ENCODE measurements at places on chromosomes 3 and 15.

GRCh38 chr3:3675801-3676200, 123.4 kb upstream of the LRRN1 start:
- no peak for DNase-seq

DNA sequence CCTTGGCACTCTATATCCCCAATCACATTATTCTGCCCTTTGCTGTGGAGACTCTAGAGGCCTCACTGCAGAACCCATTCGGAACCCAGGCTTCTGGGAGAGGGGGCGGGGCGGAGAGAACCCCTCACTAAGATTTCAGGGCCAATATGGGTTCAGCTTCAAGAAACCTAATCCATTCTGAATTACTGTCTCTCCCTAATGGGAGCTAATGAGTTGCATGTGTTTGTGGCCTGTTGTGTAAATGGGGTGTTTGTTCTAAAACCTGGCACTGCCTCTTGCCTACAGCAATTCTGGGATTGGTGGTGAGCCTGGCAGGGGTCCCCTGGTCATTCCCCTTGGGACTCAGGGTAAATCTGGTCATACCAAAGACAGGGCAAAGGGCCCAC, 605 bp upstream of the RASL12 start:
- DNase-seq, result no peak

DNA sequence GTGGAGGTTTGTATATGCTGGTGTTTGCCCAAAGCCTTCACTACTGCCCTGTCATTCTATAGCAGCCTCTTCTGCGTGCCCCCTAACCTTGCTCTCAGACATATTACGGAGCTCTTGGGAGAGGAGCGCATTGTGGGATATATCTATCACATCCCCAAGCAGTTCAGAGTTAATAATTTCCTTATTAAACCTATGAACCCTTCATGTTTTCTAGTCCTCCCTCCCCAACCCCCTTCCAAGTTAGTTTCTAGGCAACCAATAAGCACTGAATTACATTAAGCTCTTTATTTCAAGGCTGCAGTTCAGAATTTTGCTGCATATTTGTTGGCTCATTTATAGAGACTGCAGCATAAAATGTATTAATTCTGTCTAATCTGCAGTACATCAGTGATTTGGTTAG, 57.3 kb upstream of the GRM7 start:
- no peak for DNase-seq

DNA sequence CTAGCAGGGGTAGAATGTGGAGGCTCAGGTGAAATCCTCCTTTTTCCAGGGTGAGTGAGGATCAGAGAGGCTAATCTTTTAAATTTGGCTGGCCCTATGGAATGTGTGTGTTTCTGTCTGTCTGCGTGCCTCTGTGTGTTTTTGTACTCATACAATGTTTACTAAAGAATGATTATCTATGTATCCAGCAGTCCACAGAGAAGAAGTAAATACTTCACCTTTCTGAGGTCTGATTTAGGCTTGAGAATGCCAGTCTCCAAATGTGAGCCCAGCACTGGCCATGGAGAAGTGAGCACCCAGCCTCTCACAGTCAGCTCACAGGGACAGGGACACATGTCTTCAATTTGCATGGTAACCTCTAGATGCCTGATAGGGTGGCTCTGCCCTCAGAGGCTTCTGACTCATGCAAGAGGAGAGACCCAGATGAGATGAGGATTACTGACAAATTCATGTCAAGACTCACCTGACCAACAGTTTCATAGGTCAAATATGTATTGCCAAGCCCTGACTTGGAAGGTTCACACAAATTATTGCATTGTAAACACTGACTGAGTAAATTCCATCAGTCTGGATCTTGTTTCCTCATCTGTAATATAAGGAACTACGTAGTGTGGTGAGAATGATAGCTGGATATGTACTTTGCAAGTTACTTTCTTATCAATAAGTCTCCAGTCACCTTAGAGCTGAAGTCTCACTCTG, 31.0 kb downstream of the ENTPD3 start:
- DNase-seq, result no peak

DNA sequence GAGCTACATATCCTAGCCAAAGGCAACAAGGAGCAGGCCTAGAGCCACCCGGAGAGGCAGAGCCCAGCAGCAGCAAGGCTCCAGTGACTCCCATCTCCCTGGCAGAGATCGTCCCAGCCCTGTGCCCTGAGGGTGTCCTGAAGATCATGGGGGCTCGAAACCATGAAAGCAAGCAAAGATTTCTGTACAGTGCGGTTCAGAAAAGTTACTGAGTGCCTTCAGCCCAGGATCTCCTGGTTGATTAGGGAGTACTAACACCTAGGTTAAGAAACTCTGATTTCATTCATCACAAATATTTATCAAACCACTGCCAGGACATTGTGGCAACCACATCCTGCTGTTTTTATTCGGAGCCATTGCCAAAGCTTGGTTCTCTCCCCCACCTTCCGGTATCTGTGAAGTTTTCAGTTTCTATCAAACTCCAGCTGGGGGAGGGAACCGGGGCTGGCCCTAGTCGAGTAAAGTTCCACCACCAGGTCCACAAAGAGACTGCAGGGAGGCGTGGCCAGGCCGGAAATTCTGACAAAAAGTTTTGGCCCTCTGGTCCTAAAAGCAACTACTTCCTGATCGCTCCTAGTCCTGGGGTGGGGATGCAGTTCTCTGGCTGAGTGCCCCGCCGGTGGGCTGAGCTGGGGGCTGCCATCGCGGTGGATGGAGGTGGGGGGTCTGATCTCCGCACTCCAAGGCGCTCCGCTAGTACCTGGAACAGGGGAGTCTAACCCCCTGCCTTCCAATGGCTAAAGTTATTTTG, 1.2 kb downstream of the RAB43 start:
- DNase-seq, result peak; percentile 54

DNA sequence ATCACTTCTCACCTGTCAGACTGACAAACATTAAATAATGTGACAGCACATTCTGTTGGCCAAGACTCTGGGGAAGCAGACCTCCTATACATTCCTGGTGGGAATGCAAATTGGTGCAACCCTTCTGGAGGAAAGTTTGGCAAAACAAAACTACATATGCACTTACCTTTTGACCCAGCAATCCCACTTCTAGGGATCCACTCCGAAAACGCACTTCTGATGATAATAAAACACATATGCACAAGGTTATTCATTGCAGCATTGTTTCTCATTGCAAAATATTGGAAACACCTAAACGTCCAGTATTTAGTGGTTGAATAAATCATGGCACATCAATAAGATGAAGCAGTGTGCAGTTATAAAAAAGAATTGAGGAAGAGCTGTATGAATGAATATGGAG, 145.5 kb upstream of the ABHD17C start:
- DNase-seq, result no peak

DNA sequence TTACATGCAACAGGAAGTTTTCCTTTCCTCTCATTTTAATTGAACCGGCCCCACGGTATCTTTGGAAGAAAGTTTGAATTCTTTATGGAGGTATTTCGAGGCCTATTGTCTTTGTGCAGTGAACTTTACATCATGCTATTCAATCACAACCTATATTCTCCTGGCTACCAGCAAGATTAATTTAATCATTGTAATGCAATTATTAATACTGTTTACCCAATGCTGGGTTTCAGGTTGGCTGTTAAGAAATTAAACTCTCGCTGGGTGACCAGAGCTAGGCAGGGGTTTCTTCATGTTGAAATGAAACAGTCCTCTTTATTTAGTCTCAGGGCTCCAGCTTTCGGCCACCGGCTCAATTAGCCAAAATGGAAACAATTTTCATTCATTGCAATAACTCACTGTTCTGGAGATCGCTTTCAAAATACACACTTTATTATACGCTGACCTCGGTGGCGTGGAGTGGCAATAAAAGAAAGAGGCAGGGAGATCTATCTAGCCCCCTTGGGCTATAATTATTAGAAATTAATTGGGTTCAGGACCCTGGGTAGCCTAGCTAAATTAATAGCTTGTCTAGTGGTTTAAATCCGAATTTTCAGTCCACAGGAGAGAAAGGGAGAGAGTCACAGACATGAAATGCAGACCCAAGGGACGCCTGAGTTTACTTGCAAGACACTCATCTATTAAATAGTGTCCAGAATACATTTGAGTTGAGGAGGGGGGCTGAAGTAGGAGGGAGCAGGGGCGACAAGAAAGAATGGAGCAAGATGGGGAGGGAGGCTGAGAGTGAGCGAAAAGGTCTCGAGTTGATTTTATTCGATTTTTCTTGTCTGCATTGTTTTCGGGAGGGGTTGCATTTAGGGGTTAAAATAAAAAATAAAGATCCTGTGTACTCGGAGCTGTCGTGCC, 3.9 kb upstream of the MECOM start:
- DNase-seq, result no peak

- no peak for DNase-seq
These were observed 961.6 kb downstream of the MCTP2 start for GRCh38 chr15:95192923-95193322.

GRCh38 chr3:129913618-129914017, 20.1 kb upstream of the TMCC1 start:
- no peak for DNase-seq

DNA sequence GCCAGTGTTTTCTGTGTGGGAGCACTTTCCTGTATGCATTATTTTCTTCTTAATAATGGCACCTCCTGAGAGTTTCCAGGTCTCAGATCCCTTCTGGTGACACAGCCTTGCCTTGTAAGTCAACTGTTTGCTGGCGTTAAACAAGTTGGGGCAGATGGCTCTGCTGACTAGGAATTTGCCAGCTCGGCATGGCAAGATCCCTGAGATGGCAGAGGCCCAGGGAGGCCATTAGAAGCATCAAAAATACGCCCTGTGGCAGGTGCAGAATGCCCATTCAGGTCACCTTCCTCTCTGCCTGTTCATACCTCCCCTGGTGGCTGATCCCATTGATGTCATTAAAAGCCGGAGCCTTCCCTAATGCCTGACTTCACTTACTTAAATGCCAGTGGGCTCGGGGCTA, 320.9 kb upstream of the CTDSPL start:
- DNase-seq, result peak; percentile 99

DNA sequence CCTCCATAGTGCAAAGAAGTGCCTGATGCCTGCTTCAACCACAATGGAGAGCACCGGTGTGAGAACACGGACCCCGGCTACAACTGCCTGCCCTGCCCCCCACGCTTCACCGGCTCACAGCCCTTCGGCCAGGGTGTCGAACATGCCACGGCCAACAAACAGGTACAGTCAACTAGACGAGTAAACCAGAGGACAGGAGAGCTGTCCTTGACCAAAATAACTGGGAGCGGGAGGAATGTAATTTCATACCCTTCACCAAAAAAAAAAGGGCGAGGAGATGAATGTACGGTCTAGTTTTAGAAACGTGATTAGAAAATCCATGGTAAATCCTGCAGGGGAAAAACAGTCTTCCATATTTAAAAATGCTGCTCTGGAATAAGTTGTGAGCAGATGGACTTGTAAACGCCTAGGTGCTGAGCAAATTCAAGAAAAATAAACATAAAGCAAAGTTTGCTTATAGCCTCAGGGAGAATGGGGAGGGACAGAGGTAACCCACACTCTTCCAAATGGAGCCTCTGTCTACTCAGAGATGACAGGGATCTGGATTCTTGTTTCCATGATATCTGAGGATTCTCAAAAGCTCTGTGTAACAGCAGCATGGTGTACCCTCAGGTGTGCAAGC, 8.4 kb downstream of the THBS1 start:
- DNase-seq, result no peak

DNA sequence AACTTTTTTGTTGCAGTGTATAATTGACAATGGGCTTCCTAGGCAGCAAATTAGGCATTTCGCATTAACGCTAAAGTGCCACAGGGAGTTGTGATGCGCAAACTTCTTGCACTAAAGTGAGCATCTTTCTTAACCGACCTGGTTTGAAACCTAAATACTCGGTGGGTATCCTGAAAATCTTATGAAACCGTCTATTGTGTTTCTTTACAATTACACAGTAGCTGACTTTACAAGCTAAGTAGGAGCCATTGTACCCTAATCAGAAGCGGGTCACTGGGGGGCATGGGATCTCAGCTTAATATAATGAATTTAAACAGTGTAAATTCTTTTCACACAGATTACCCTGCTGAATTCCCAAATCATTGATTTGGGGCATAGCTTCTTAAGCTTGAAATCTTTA, 328.0 kb downstream of the KCNH8 start:
- no peak for DNase-seq

DNA sequence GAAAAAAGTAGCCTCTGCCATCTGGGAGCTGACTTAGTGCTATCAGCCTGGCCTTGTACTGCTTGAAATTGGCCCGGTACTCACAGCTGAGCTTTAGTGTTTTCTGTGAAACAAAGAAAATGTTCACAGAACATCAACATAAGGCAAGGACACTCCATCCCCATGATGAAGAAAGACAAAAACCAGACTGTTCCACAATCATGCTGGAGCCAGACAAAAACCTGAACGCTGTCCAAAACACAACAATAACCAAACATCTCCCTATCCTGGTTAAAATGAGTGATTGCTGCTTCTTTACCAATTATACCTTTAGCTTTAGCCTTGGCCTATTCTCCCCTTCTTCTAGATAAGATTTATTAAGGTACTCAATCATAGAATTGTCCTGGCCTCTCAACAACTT, 153.9 kb downstream of the CPNE4 start:
- no peak for DNase-seq

GRCh38 chr3:159640225-159640624, 348.4 kb upstream of the IL12A start:
- no peak for DNase-seq

DNA sequence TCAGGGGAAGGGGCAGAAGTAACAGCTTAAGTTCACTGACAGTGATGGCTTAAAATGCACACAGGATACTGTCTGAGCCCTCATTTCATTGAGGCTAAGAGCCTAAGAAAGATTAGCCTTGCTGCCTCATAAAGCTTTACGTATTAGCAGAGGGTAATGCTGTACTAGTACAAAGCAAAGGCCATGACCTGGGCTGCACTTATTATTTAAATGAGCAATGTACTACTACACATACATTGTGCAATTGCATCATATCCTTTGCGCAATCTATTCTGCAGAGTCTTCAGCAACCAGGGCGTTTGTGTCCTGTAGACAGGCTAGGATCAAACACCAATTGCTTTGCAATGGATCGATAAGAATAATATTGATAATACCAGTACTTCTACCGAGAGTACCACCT, 221.8 kb downstream of the TPRG1 start:
- no peak for DNase-seq

- no peak for DNase-seq
These were observed 39.4 kb upstream of the TBL1XR1 start for GRCh38 chr3:177236704-177237103.

DNA sequence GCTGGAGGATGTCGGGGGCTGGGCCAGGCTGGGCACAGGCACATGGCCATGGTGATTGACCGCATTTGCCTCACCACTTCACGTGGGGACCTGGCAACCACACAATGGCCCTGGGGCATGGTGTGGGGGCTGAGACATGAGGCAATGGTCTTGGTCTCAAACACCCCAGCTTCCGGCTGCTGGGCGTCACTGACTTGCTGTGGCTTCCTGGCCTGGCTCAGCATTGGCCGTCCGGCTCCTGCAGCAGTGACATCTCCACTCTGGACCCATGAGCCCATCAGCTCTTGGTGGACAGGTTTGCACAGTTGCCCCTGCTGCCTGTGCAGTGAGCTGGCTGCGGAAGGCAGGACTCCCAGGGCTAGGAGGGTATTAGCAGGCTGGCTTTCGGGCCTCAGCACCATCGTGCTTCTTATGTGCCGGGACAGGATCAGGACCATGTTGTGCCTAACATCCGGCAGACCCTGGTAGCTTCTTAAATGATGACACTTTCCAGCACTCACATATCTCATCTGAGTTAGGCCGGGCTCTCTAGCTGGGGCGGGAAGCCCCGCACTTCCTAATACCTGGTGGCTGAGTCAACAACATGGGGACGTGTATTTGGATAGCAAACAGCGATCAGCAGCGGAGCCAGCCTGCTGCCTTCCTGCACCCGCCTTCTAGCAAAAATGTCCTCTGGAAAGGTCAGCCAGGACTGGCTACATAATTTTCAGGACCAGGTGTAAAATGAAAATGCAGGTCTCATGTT, 34.1 kb downstream of the ZNF710 start:
- DNase-seq, result no peak
